CD4-positive, alpha-beta T cell (primary cell): ENCODE measurements at places on chromosomes 5 and 9.
A peak's percentile ranks its signal among the peaks of the same experiment; 100 is the strongest.

DNA sequence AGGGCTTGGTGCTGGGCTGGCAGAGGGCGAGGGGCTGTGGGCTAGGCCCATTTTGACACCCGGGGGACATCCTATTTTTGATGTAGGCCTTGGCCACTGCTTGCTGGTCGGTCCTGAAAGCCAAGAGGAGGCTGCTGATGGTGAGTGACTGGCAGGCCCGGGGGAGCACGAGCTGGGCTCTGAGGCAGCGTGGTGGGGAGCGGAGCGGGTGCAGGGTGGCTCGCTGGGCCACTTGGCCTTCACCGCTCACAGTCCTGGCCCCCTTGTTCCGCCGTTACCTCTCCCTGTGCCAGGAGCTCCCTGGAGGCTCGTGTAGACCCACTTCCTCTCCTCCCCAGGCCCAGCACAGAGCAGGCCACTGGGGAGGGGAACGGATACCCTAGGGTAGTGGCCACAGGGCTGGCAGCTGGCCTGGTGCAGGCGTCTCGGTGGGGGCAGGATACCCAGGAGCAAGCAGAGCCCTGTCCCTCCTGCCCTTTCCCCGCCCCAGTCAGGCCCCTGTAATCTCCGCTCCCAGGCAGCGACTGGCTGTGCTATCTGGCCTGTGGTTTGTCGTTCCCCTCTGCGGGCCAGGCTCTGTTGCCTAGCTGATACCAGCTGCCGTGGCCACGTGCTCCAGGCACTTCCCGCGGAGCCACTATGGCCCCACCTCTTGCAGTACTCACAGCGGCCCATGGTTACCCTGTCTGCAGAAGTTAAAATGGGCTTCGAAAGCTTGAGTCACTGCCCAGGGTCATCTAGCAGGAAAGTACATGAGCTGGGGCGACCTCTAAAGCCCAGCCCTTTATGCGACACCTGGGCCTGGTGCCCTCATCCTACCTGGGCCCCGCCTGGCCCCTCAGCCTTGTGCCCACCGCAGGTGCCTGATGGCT lies 11.7 kb upstream of the DOLPP1 start:
- DNase-seq = peak; percentile 34

DNA sequence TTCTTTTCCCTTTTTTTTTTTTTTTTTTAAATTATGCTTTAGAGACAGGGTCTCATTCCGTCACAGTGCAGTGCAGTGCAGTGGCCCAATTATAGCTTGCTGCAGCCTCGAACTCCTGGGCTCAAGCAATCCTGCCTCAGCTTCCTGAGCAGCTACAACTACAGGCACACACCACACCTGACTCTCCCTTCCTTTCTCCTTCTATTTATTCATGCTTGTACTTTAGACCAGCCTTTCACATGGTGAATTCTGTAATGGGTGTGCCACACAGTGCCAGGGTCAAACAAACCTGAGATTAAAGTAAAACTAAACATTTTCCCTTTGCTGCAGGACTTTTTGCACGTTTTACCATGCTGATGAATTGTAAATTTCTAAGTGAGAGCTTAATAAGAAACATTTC lies 8.0 kb downstream of the SH3RF2 start:
- DNase-seq = no peak

GRCh38 chr9:127281891-127282290 lies 17.3 kb downstream of the GARNL3 start:
- no peak for DNase-seq

DNA sequence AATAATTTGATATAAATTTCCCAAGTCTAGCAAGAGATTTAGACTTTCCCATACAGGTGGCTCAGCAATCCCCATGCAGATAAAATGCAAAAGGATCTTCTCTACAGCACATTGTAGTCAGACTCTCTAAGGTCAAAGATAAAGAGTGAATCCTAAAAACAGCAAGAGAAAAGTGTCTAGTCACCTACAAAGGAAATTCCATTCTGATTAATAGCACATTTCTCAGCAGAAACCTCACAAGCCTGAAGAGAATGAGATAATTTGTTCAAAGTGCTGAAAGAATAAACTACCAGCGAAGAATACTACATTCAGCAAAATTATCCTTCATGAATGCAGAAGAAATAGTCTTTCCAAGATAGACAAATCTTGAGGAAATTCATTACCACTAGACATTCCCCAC lies 493.3 kb downstream of the PRELID2 start:
- no peak for DNase-seq

DNA sequence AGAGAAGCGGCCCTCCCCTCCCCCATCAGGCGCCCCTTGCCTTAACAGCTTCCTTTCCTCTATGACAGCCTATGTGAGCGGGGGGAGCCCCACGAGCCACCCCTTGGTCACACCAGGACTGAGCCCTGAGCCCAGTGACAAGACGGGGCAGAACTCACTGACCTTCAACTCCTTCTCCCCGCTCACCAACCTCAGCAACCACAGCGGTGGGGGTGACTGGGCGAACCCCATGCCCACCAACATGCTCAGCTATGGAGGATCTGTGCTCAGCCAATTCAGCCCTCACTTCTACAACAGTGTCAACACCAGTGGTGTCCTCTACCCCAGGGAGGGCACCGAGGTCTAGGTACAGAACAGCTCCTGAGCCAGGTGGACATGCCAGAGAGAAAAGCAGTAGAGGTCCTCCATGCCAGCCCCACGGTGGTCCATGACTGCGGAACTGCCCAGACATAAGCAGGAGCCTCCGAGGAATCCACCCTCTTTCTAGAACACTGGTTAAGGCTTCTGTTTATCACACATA lies 2.6 kb downstream of the FOXI1 start:
- no peak for DNase-seq

- DNase-seq = no peak
Observed at GRCh38 chr9:107832871-107833270, 343.3 kb upstream of the KLF4 start.

DNA sequence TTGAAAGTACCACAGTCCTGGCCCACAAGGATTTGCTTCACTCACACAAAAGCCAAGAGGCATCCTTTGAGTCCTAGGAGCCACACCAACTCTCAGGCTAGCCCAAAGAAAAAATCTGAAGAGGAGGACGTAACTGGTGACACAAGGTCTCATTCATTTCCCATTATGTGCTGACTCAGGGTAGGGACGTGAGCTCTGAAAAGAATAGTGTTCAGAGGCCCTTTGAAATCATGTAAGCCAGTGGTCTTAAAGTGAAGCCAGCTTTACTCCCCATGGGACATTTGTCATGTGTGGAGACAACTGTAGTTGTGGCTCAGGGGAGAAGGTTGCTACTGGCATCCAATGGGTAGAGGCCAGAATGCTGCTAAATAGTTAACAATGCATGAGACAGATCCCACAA lies 332.4 kb downstream of the KCTD16 start:
- DNase-seq = no peak

DNA sequence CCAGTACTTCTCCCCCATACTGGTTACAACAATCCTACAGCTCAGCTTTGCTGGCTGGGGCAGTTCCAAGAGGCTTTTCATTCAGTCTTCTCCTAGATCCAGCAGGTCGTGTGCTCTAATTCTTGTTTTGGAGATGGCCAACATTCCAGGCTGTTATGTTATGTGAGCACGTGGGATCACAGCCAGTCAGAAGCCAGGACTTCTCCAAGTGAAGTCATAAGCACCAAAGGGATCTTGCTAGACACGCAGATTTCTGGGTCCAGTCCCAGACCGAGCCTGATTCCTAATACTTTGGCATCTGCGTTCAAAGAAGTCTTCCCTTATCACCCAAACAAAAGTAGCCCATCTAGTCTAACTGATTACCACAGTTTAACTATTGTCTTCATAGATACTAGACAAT lies 1.4 kb upstream of the LARP1 start:
- DNase-seq = no peak

DNA sequence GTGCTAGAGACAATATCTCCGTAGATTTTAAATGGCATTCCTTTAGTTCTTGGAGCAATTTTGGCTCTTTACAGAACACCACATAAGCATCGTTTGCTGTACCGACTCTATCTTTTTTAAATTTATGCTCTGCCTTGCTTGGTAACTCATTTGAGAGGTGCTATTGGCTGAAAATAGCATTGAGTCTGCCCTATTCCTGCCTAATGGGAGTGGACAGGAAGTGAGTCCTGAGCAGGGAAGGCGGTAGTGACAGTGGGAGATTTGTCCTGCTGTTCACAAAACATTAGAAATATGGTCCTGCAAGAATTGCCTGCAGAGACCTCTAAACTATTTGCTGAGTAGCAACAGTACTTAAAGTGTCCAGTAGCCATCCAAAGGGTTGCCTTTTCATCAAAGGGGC lies 115.2 kb upstream of the IFNE start:
- DNase-seq = no peak

- DNase-seq = no peak
Observed at GRCh38 chr5:82046276-82046647, 74.4 kb downstream of the ATG10 start.

GRCh38 chr5:20286512-20286911 lies 298.5 kb upstream of the CDH18 start:
- no peak for DNase-seq

DNA sequence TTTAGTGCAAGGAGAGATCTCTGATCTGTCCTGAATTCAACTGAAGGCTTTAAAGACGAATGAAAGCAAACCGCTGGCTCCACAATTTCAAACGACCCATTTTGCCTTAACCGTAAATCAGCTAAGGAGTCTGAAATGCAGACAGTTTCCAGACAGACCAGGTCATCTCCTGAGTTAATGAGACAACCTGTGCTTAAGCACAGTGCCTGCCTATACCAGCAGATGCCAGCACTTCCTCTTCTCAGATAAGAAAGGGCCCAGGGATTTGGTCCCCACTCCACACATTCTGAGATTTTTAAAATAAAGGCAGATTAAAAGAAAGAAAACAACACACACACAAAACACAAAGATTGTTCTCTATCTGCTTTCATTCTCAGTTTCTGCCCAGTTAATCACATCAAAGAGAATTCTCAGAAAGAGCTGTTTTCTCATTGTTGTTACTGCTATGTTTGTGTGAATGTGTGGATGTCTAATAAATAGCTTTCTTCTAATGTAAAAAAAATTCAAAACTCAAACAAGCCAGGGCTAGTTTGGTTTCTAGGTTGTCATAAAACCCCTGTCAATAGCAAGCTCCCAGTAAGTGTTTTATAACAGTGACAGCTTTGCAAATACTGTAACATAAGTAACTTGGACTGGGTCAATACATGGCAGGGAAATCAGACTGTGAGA lies 157.7 kb upstream of the SLC24A2 start:
- DNase-seq = no peak

- DNase-seq = no peak
Observed at GRCh38 chr9:1400983-1401382, 350.8 kb downstream of the DMRT2 start.

GRCh38 chr9:34628656-34629490 lies at the start of gene ARID3C:
ARID3C (minus strand) TSS chr9:34629066; CDS start chr9:34628014, 1,052 bp downstream.
- DNase-seq = peak; percentile 26

DNA sequence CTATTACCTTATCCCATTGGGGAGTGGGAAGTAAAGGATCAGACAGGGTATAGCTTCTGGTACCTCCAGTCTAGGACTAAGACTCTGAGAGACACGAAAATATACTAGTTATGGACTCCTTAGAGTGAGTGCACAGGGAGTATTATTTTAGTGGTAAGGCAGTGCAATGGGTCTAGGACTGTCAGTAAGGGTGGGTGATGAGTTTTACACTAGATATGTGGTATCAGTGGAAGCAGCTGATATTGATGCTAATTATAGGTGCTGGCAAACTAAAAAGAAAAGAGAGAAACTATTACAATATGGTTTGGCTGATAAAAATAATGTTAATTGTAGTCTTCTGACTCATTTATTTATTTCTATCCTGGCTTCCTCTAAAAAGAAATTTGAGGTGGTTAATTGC lies 118.6 kb downstream of the UNC13B start:
- no peak for DNase-seq

GRCh38 chr5:65822710-65823109 lies 100.7 kb downstream of the NLN start:
- DNase-seq = no peak

- DNase-seq = no peak
Observed at GRCh38 chr5:37889612-37890317, 49.9 kb upstream of the GDNF start.

DNA sequence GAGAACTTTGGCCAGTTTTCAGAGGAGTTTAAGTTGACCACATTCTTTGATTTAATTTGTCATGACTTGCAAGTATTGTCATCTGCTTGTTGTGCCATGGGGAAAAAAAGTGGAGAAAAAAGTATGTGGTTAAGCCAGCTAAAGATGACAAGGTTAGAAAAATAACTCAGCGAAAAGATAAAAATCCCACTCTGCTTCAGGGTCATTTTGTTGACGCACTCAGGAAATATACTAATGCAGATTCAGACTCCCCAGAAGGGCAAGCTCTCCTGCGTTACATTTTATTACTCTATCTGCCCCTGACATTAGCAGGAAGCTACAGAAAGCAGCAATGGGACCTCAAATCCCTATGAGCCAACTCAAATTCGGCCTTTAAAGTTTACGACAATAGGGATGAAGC lies 27.6 kb upstream of the TESK1 start:
- no peak for DNase-seq
